Activated gamma-delta T cell treated with anti-CD3 and anti-CD28 coated beads, Interleukin-2, amount 50 U/mL, for 16 hours (primary cell): ENCODE measurements at places on chromosomes 4 and X.

GRCh38 chr4:1137850-1138249 is 24.5 kb upstream of the RNF212 start:
- no peak for DNase-seq

- DNase-seq = no peak
Observed at GRCh38 chr4:125390727-125391126, 76.0 kb downstream of the FAT4 start.

- DNase-seq = no peak
Observed at GRCh38 chr4:103429283-103429682, 231.1 kb upstream of the CENPE start.

DNA sequence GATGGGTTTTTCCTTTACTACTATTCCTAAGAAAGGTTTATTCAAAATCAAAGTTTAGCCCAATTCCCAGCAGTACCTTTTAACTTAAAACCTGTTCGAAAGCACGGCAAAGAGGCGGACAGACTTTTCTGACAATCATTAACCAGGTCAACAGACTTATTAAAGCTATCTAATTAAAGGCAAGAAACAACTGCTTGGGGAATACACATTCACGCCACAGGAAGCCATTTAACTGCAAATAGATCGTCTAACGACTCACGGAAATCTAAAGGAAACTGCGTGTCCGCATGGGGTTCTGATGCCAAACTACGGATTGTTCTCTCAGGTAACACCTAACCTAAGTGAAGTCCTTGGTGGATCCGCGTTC is 663 bp upstream of the USP53 start:
- DNase-seq = no peak

GRCh38 chr4:123783921-123784320 is 387.3 kb downstream of the SPRY1 start:
- DNase-seq = no peak

DNA sequence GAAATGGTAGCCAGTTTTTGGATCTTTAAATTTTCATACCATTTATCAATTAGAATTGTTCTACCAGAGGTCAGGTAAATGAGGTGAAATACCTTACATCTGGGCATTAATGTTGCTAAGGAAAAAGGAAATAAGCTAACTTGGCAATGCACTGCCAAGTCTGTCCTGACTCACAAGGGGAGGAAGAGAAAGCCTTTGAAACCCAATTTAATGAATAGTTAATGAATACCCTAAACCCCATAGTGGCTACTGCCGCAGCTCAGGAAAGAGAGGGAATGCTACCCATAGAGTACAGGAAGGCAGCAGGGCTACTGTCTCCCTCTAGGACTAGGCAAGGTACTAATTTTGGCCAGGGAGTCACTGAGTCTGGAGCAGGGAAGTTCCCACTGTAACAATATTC is 16.8 kb upstream of the DHX15 start:
- DNase-seq = no peak

GRCh38 chr4:61773655-61774245 is 573.6 kb downstream of the ADGRL3 start:
- DNase-seq = no peak

DNA sequence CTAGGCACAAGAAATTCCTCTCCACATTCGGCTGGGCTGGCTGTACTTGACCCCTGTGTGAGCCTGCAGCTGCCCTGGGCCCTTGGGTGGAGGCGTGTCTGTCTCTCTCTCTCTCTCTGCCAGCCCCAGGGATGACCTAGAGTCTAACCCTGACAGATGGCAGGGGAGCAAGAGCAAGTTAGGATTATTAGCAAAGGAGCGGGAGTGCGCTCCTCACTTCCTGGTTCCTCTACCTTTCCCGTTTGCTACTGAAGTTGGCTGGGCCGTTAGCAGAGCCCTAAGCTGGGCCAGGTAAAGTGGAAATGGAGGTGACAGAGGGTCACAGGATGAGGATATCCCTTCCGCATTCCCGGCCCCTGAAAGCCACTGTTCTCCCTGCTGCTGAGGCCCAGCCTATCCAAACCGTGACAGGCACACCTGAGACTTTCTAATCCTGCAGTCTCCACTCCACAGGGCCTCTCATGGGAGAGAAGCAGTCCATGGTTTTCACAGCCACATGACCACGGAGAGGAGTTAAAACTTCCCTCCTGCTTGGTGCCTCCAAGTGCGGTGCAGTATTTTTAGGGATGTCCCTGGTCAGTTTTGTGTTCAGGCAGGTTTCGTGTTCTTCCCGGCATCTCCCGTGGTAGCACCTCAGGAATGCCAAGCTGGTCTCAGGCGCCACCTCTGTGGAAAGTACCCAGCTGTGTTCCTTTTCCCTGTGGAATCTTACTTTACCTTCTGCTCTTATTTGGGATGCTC is 79.3 kb downstream of the CLDN22 start:
- DNase-seq = no peak

GRCh38 chr4:99100876-99101275 is 12.3 kb upstream of the ADH5 start:
- DNase-seq = no peak

DNA sequence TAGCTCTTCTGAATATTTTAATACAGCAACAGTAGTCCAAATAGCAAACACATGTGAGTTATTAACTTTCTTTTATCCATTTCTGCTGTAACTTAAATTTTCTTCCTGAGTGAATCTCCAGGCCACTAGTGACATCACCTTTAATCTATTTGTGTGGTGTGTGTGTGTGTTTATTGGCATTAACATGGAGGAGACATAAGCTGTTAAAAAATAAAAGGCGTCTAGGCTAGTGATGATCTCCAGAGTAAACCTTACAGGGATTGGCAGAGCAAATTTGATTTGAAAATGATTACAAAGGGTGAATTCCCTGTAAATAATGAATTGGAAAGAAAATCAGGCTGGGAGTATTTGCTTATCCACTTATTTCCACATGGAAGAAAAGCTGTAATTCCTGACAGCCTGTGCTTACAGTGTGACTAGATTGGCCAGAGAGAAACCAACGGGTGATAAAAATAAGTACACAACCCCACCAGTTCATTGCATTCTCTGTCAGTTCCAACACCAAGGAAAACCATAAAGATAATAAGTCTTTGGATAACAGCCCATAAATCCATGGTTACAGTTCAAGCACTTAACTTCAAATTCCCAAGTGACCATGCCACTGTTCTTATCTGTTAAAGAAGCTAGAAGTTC is 186.1 kb downstream of the ENOX2 start:
- no peak for DNase-seq

GRCh38 chr4:144185086-144185485 is 44.6 kb upstream of the GYPA start:
- DNase-seq = no peak

DNA sequence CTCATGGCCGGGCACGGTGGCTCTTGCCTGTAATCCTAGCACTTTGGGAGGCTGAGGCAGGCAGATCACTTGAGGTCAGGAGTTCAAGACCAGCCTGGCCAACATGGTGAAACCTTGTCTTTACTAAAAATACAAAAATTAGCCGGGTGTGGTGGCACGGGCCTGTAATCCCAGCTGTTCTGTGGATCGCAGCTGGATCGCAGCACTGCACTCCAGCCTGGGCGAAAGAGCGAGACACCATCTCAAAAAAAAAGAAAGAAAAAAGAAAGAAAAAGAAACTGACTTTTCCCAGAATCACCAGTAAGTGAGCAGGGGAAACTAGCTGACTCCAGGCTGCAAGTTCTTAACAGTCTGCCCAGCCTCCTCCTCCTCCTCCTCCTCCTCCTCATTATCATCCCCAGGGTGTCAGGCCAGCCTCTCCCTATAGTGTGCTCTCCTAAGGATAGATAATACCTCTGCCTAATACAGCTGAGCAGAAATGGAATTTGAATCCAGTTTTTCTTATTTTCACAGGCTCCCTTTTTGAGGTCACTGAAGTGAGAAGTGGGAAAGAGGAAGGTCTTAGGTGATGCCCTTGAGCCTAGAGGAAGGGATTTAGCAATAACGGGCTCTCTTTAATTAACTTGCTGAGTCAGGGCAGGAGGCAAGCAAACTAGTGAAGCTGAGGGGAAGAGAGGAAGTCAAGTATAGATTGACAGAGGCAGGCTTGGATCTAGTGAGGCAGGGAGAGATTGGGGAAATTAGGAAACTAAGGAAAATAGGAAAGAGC is 11.8 kb upstream of the ELF2 start:
- DNase-seq = no peak
